Left ventricle myocardium inferior (tissue), 1 donor: ENCODE measurements at places on chromosomes 12 and 14.

DNA sequence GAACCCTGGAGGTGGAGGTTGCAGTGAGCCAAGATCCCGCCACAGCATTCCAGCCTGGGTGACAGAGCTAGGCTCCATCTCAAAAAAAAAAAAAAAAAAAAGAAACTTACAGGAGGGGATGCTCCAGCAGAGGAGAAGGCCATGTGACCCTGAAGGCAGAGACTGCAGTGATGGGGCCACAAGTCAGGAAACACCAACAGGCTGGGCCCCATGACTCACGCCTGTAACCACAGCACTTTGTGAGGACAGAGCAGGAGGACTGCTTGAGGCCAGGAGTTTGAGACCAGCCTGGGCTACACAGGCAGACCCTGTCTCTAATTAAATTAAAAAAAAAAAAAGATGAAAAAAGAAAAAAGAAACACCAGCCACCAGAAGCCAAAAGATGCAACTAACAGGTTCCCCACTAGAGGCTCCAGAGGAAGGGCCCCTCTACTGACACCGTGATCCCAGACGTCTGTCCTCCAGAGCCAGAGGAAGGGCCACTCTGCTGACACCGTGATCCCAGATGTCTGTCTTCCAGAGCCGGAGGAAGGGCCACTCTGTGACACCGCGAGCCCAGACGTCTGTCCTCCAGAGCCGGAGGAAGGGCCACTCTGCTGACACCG, 9.1 kb upstream of the GLT1D1 start:
- no peak for DNase-seq

DNA sequence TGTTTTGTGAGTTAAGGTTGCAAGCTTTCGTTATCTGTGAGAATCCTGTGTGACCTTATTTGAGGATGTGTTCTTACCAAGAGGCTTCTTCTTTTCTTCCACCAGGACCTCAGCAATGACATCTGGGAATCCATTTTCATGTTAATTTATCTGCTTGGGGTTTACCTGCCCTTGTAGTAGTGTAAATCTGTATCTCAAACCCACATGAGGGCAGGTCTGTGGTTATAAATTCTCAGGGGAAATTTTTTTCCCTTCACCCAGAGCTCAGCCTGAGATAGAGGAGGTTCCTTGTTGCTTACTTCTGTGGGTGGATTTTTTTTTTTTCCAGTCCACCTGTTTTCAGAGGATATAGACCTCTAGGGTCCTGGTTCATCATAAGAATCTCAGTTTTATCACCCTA, 70.8 kb downstream of the AKAP6 start:
- DNase-seq = no peak

- no peak for DNase-seq
These were observed 193.1 kb upstream of the GSC start for GRCh38 chr14:94963051-94963450.

- no peak for DNase-seq
These were observed 1.0 kb downstream of the RASAL1 start for GRCh38 chr12:113134521-113134951.

DNA sequence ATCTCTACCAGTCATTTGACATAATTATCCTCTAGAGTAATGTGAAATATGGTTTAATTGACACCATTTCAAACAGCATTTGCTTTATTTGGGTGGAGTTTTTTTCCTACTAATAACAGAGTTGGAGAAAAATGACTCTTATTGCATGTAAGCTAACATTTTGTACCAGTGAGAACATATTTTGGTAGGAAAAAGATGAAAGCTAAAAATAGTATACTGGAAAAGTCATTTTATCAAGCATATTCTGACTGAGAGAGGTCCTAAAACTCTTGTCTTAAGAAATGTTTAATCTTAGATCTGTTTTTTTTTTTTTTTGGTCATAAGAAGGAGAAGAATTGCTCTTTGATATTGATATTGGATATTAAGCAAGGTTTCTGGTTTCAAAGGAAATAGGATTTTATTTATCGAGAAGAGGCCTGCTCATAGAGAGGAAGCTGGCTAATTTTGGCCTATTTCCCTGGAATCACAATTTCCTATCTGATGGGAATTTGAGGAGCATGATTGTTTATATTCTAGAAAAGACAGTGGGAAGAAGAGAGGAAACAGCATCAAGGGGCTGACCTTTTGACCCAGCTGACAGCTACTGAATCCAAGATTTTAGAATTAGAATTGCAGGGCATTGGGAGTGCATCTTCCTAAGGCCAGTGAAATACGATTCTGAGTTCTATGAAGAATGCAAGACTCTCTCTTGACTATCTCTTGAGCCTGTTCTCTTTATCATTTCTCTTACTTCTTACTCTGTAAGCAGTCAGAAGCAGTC, 19.4 kb downstream of the OTOGL start:
- DNase-seq = no peak

DNA sequence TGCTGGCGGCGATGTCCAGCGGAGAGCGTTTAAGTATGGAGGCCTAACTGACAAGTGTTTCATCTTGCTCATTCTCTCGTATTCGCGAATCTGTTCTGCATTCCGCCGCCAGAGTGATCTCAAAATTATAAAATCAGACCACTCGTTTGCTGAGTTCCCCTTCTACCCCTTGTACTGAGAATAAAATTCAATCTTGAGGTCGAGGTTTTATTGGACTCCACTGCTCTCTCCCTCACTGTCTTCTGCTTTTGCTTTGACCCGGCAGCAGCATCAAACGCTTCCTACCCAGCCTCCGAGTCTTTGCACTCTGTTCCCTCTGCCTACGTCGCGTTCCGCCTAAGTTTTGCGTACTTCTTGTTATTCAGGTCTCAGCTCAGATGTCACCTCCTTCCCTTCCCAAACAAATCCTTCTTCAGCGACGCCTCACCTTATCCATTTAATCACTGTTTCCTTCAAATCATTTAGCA, 462 bp downstream of the KNTC1 start:
- DNase-seq = peak; percentile 18

DNA sequence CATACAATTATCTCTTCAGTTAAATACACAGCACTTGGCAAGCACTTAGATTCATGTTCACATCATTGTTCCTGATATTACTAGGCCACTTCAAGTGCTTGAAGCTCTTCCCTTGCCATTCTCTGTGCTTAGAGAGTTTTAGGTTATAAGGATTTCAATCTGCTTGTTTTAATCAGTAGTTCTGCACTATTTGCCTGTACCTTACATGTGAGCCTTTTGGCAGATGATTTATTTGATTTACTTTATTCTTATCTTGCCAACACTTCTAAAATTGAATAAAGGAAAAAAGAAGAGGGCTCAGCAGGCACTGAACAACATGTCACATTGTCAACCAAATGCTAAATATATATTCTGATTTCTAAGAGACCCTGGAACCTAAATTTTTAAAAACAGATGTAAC, 363.8 kb upstream of the USP15 start:
- no peak for DNase-seq

DNA sequence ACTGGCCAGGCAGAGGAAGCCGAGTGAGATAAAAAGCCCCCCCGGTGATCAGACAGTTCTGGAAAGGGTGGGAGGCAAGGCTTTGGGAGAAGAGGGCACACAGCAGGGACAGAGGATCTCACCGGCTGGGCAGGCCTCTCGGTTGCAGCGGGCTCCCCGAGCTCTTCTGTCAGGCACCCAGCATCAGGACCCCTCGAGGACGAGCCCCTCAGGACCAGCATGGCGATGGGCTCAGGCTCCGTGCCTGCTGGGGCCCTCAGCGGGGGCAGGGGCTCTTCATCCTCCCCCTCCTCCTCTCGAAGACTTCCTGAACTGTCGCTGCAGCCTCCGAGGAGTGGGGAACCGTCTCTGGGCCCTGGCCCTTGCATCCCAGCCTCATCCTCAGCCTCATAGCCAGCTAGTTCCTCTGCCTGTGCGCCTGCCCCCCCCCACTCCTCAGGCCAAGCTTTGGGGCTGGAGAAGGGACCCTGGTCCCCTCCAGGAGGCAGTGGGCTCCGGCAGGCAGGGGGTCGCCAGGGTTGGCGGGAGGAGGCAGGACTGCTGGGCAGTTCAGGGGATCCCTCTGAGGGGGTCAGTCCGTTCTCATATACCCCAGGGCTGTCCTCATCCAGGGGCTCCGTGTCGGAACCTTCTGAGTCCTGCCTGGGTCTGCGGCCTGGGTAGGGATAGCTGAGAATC, 3.4 kb upstream of the AP1G2 start:
- no peak for DNase-seq

DNA sequence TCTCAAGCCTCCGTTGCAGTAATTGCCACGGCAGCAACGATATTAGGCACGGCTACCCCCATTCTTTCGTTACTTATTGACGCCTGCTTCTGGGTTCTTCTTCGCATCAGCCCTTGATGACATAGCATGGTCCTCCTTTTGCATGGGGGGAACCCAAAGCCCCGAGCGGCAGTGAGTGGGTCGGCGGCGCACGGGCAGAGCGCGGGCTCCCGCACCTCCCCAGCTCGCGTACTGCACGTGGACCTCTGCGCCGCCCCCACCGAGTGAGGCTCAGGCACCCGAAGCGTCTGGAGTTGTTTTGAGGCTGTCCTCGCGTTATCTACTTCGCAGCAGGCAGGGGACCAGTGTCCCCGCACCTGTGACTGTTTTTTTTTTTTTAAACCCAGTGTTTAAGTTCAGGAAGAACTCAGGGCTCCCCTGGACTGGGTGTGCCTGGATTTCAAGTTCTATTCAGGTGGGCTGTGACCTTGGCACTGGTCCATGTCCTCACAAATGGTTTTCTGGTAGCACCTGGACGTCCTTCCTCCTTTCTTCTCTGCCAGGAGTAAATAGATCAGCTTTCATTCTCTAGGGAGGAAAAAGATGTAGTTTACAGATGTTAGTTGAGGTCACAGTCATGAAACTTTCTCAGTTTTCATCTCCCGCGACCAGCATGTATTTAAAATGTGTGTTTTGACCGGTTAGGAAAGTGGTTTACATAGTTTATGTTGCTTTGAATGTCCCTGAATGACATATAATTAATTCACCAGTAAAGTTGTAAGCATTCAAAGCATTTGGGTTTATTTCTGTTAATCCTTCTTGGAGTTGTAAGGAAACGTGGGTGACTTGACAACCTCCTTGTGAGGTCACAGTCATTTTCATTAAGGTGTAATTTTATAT, 1.4 kb upstream of the FOXN4 start:
- no peak for DNase-seq
